CD4-positive, alpha-beta T cell treated with Interleukin-17A for 1 hour (primary cell): ENCODE measurements at places on chromosomes 7 and 10.

- no peak for DNase-seq
These were observed 22.7 kb downstream of the MCMBP start for GRCh38 chr10:119849944-119850343.

DNA sequence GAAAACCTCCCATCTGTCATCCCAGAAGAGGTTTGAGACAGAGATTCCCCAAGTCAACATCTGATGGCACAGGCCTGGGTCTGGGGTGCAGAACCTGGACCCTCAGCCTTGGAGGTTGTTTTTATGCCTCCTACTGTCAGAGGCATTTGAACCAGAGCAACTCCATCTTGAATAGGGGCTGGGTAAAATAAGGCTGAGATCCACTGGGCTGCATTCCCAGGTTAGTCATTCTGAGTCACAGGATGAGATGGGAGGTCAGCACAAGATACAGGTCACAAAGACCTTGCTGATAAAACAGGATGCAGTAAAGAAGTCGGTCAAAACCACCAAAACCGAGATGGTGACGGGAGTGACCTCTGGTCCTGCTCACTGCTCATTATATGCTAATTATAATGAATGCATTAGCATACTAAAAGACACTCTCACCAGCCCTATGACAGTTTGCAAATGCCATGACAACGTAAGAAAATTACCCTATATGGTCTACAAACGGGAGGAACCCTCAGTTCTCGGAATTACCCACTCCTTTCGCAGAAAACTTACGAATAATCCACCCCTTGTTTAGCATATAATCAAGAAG is 92.0 kb downstream of the ITGA8 start:
- no peak for DNase-seq

DNA sequence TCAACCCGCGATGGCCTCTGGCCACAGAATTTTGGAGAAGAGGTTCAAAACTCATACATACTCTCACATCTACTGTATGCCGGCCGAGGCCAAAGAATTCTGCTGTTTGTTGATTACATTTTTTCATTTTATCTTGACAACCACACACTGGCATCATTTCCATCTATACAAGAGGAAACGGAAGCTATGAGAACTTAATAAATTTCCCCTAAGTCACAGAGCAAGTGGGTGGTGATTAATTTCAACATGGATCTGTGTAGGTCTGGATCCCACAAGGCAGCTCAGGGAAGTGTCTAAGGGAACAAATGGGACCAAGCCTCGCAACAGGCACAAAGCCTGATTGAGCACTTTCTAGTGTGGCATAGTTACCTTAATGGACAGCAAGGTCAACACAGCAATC is 18.0 kb downstream of the ELMO1 start:
- no peak for DNase-seq

DNA sequence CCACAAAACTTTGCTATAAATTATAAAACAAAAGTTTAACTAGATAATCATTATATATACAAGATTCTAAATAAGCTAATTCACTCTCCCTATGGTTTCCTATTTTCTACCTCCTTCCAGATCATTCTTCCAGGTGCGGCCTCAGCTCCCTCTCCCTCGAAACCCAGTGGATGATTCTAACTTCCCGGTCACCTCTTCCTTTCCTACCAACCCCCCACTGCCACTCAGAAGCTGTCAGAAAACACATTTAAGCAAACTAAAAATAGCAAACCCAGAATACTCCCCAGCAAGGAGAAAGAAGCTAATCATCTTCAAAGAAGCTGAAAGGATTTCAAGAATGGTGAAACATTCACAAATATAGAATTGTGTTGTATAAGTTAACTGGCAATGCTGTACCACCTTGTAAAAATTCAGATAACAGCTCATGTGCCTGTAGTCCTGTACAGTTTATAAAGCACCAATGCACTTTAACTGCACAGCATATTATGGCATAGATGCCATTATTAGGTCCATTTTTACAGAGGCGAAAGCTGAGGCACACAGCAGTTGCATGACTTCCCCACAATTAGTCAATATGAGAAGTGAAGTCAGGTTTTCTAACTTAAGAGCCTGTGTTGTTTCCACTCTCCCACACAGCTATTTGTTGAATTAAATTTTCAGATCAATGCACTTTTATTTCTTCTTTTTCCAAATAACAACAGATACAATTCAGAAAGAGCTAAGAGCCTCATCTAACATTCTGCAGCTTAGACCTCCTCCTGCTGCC is 13.7 kb upstream of the DNTT start:
- DNase-seq, result no peak

GRCh38 chr7:64099656-64100531 is 54.7 kb downstream of the ZNF727 start:
- DNase-seq, result no peak
